ENCODE measurements at places on chromosomes 5 and 9.

DNA sequence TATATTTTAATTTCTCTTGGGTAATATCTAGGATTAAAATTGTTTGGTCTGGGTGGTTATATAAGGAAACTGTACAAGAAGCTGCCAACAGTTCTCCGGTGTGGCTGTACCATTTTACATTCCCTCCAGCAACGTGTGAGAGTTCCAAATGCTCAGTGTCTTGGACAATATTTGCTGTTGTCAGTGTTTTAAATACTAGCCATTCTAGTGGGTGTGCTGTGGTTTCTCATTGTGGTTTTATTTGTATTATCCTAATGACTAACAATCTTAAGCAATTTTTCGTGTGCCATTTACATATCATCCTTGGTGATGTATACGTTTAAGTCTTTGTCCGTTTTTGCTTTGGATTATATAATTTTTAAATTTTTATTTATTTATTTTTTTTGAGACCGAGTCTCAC lies 34.0 kb downstream of the TNFSF15 start:
- no peak for DNase-seq

GRCh38 chr9:7144265-7145046 lies 386.7 kb downstream of the KDM4C start:
- DNase-seq = no peak

- no peak for DNase-seq
These were observed 20.0 kb downstream of the MOCS2 start for GRCh38 chr5:53089481-53089991.

DNA sequence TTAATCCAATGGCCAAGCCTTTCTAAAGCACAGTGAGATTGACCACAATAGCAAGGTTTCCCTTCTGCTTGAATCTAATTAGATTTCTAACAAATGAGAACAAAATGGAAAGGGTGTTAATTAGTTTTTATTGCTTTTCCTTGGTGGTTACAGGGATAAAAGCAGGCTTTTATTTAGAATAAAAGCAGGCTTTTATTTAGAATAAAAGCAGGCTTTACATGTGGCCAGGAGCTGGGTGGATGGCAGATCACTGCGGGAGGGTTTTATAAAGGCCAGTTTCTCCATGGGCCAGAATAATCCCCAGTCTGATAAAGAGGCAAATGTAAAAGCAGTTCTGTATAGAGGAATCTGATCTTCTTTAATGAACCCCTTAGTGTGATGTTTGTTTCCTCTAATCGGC lies 470.2 kb downstream of the TMEM232 start:
- no peak for DNase-seq

GRCh38 chr9:38160613-38161215 lies 91.7 kb upstream of the SHB start:
- DNase-seq = peak; percentile 61

- no peak for DNase-seq
These were observed 72.0 kb upstream of the IQGAP2 start for GRCh38 chr5:76331126-76331525.

DNA sequence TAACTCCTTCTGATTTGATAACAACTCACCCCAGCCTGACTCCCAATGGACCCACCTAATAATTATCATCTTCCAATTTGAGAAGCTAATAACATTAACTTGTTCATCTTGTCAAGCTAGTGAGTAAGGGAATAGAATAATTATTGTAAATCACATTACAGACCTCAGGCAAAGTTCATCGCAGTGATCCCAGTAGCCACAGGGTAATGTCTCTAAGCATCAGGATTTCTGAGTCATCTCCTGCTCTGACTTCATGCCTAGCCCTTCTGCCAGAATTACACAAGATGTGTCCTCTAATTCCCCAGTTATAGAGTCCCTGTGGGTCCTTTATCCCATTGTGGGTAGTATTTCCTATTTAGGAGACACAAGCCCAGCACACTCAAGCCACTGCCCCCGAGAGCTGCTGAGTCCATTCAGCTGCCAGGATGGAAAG lies 365.7 kb downstream of the DEPDC1B start:
- no peak for DNase-seq

- DNase-seq = no peak
These were observed 53.9 kb upstream of the TUT7 start for GRCh38 chr9:86408121-86408520.

DNA sequence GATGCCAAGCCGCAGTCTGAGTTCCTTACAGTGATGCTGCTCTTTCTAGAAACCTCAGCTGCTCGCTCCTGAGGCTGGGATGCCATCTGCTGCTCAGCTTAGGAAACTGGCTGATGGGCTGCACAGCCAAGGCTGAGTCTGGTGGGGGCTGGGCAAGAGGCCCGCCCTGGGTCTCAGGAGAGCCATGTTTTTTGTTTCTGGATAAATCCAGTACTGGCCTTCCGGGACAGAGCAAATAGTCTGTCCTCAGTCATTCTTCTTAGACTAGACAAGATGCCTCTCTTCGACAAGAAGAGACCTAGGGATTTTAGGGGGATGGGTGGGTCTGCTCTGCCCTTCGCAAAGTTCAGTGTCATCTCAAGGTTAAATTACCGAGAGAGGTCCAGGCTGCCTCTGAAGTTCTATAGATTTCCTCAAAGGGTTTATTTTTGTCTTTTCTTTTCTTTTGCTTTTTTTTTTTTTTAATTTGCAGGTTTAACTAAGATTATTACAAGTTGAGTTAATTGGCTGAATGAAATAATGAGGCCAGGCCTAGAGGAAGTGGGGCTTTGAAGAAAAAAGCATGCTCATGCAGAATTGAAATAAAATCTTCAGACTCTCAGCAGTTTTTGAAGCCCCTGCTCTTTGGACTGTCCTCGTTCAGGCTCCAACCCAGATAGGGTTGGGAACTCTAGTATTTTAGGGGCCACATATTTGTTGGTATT lies 30.6 kb upstream of the MATR3 start:
- peak; percentile 56 for DNase-seq

GRCh38 chr5:485946-486491 lies 38.2 kb downstream of the SLC9A3 start:
- DNase-seq = no peak

DNA sequence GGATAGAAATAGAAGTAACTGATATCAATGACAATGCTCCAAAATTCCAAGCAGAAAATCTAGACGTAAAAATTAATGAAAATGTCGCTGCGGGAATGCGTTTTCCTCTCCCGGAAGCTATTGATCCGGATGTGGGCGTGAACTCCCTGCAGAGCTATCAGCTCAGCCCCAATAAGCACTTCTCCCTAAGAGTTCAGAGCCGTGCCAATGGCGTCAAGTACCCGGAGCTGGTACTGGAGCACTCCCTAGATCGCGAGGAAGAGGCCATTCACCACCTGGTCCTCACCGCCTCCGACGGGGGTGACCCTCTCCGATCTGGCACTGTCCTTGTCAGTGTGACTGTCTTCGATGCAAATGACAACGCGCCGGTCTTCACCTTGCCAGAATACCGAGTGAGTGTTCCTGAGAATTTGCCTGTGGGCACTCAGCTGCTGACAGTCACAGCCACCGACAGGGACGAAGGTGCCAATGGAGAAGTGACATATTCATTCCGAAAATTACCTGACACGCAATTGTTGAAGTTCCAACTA lies 818 bp downstream of the PCDHGA10 start:
- DNase-seq = no peak

GRCh38 chr9:72948575-72949243 lies 4.1 kb downstream of the ALDH1A1 start:
- DNase-seq = no peak

- no peak for DNase-seq
These were observed 64.6 kb upstream of the EPB41L4B start for GRCh38 chr9:109385499-109385898.

GRCh38 chr5:136051486-136052220 lies 22.9 kb downstream of the TGFBI start:
- no peak for DNase-seq

DNA sequence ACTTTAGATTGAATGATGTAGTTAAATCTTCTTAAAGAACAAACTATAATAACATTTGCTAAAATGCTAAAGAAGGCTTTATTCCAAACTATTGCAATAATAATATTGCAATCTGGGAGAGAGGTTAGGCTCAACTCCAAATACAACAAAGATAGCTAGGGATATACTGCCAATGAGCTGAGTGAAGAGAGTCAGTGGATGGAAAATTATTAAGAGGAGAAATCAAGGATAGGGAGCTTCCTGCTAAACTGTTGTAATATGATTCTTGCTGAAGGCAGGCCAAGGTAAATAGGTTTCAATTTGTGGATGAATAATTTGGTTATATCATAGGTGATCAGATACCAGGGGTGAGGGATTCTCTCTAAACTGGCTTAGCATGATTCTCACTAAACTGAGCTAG lies 1651.5 kb downstream of the EFNA5 start:
- no peak for DNase-seq

- DNase-seq = no peak
These were observed 408.6 kb upstream of the IRX4 start for GRCh38 chr5:2291146-2291840.

- peak; percentile 0 for DNase-seq
These were observed 180.5 kb downstream of the CEMIP2 start for GRCh38 chr9:71587576-71588362.

GRCh38 chr9:121271368-121272341 lies 3.7 kb downstream of the GSN start:
- DNase-seq = no peak

DNA sequence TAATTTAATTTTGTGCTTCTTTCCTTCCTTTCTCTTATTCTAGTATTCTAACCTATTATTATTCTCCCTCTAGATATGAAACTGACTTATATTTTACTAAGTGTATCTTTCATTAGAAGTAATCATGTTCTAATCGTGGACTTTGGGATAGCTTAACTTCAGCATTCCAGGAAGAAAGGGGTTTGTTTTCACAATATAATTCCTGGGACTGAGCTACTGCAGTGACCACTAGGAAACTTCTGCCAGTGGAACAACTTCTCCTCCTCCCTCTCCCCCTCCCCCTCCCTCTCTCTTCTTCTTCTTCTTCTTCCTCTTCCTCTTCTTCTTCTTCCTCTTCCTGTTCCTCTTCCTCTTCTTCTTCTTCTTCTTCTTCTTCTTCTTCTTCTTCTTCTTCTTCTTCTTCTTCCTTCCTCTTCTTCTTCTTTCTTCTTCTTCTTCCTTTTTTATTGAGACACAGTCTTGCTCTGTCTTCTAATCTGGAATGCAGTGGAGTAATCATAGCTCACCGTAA lies 127.9 kb downstream of the NNT start:
- no peak for DNase-seq

DNA sequence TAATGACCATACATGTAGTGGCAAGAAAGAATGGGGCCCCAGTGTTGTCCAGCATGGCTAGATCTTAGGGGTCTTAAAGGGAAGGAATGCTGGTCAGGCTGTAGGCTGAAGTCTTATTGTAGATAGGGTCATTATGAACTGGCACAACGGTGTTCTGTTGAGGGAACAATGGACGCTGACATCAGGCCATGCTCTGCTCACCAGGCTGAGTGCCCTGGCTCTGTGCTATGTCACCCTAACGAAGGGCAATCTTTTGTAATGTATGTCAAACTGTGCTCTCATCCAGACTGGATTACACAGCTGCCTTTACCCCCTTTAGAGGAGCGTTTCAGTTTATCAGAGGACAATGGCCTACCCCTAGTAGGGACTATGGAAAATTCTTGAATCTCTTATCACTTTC lies 14.6 kb upstream of the ZNF608 start:
- DNase-seq = no peak

DNA sequence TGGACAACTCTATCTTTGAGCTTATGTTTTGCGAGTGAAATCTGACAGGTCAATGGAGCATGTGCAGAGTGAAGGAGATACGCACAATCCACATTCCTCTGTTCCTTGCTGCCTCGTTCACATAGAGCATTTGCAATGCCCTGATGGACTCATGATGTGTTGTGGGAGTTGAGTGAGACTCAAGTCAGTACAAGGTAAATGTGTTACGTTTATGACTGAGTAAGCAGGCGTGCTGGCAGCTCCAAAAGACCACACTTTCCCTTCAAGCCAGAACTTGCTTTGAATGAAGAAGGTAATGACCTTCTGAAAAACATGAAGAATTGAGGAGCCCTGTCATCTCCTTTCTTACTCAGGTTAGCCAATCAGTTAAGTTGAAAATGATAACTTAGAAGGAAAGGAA lies 477.8 kb downstream of the CTNND2 start:
- DNase-seq = no peak

DNA sequence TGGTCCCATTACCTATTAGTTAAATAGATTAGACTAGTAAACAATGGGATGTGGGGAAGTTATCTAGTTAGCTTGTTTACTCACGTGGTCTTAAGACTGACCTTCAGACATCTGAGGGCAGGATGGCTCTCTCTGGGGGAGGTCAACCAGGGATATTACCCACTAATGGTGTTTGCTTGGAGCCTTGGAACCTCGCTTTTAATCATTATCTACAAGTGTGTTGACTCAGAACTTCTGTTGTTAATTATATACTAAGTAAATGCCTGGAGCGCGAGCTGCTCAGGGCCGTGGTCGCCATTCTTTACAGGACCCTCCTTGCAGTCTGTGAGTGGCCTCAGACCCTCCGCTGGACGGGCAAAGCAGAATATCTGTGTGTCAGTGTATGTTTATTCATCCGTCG lies 48.5 kb upstream of the ZNF354A start:
- no peak for DNase-seq

- DNase-seq = no peak
These were observed 62.2 kb upstream of the ADAMTS2 start for GRCh38 chr5:179407191-179408175.

GRCh38 chr9:630817-631216 lies 210.7 kb upstream of the DMRT1 start:
- no peak for DNase-seq

GRCh38 chr5:113804943-113805342 lies 291.4 kb downstream of the YTHDC2 start:
- DNase-seq = no peak

DNA sequence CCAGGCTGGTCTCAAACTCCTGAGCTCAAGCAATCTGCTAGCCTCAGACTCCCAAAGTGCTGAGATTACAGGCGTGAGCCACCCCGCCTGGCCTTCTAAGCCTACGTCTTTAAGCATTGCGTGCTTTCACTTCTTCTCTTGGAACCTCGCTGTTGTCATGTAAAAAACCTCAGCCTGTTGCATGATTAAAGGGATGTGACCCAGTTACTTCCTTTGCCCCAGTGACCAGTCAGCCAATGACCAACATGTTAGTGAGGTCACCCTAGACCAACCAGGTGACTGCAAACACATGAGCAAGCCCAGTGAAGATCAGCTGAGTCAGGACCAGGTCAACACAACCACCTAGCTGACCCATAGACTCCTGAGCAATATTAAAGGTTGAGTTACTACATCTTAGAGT lies 10.5 kb downstream of the KIF4B start:
- no peak for DNase-seq

- peak; percentile 60 for DNase-seq
These were observed 3.8 kb downstream of the CREB3 start for GRCh38 chr9:35736201-35736633.

GRCh38 chr5:168649306-168649705 lies 70.1 kb upstream of the PANK3 start:
- no peak for DNase-seq

DNA sequence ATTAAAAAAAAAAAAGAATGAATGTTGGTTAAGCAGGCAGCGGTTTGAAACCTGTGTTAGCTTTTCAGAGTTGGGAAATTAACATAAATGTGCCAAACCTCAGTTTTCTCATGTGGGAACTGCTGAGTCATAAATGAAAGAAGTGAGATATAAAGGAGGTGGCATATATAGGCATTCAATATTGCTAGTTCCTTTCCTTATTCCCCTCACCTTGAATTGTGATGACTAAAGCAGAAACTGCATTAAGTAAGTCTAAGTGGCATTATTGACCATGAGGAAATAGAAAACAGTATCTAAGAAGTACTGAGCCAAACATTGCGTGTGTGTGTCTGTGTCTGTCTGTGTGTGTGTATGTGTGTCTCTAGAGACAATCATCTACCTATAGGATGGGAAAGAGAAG lies 691.2 kb downstream of the TLR4 start:
- no peak for DNase-seq
